Cortex of kidney (tissue), 1 donor: ENCODE measurements at places on chromosomes 12 and 14.

- no peak for DNase-seq
Observed at GRCh38 chr14:94051115-94051514, 25.0 kb downstream of the OTUB2 start.

DNA sequence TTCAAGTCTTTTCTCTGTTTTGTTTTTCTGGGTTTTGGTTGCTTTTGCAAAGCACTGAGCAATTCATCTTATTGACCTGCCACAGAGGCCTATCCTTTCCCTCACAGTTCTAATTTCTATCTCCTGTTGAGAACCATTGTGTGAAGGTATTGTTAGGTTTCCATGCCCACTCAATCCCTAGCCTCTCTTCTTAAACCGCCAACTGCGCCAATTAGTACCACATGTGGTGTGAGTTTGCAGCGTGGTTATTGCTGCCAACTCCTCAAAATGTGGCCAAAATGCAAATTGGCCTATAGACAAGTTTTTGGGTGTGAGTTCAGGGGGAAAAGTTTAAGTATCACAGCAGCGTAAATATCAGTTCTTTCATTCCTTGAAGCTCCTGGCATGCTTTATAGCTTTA lies 232.6 kb downstream of the FLRT2 start:
- DNase-seq: no peak

GRCh38 chr14:105182296-105183020 lies 1.3 kb upstream of the NUDT14 start:
- DNase-seq: no peak

GRCh38 chr14:99093532-99094517 lies 178.2 kb downstream of the BCL11B start:
- no peak for DNase-seq

- DNase-seq: no peak
Observed at GRCh38 chr12:105585107-105585506, 254.6 kb downstream of the C12orf75 start.

- no peak for DNase-seq
Observed at GRCh38 chr12:32989705-32990104, 93.1 kb upstream of the PKP2 start.

DNA sequence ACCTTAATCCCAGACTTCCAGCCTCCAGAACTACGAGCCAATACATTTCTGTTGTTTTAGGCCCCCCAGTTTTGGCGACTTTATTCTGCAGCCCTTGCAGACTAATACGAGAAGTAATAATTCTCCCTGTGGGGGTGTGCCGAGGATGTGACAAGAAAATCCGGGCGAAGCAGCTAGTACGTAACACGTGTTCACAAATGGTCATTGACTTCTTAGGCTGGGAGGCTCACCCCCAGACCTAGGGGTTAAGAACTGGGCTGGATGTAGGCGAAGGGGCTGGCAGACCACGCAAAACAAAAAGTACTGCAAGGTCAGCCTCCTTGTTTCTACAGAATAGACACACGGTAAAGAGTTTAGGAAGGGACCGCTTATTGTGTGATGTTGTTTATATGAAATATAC lies 69.8 kb upstream of the ESRRB start:
- no peak for DNase-seq

- DNase-seq: no peak
Observed at GRCh38 chr12:55934773-55935172, 3.8 kb downstream of the DGKA start.

GRCh38 chr12:98893126-98893674 lies 248.1 kb downstream of the APAF1 start:
- DNase-seq: no peak

DNA sequence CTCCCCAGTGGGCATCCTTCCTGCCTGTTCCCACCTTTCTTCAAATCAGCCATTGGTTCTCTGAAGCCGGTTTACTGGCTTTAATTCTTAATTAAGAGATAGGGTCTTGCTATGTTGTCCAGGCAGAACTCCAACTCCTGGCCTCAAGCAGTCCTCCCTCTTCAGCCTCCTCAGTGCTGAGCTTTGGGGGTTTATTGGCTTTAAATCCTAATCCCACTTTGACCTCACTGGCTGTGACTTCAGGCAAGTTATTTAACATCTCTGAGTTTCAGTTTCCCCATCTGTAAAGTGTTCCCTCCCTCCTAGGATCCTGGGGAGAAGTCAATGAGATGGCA lies 2.1 kb upstream of the TRMT61A start:
- DNase-seq: no peak

DNA sequence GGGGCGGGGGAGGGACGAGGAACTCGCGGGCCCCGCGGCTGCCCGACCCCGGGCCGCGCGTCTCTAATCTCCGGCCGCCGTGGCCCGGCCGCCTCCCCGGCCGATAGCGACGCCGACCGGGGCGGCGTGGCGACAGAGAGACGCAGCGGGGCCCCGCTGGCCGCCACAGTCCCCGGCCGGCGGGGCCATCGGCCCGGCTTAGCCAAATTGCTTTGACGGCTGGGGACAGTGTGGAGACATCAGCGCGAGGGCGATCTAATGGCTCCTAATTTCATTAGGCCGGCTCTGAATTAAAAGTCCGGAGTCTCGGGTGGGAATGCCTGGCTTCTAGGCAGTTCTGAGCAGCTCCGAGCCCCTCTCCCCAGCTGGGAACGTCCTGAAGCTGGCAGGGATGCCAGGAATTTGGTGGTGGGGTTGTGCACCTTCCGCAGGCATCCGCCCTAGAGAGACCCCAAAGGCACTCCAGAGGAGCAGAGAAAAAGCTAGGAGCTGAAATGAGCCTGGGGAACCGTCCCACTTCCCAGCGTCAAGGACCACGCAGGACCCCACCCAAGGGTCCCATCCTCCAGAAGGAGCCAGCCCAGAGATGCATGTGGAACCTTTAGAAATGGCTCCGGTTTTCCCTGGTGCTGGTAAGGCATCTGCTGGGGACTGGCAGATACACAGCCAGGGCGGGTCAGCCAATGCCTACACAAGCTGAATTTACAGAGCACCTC lies 9.6 kb downstream of the TBX5 start:
- no peak for DNase-seq

DNA sequence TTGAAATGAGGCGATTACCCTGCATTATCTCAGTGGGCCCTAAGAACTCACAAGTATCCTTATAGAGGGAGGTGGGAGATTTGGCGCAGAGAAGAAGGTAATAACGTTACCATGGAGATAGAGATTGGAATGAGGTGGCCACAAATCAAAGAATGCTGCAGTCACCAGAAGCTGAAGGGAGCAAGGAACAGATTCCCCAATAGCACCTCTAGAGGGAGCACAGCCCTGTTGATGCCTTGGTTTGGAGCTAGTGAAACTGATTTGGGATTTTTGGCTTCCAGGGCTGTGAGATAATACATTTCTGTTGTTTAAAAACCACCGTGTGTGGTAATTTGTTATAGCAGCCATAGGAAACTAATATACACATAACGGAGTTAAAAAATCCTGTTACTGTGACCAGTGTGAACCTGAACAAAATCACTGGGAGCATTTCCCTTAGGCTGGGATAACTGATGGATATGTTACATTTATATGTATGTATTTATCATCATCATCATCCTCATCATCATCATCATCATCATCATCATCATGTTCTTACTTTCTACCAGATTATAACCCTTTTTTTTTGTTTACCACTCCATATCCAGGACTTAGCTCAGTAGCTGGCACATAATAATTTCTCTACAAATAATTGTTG lies 100.3 kb downstream of the LIN7A start:
- no peak for DNase-seq

DNA sequence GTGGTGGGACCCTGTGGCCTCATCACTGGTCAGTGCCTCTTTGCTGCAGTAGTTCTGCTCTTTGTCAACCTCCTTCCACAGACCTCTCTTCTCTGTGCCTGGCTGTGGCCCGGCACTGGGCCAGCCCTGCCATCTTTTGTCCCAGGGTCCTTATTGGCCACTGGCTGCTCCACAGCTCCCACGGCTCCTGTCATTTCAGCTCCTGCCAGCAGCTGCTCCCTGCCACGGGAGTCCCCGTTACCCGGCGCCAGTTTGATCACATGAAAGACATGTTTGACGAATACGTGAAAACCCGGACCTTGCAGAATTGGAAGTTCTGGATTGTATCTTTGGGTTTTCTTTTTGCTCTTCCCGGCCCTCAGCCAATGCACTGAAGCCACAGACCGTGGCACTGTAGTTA lies 35.4 kb downstream of the IL31 start:
- no peak for DNase-seq

DNA sequence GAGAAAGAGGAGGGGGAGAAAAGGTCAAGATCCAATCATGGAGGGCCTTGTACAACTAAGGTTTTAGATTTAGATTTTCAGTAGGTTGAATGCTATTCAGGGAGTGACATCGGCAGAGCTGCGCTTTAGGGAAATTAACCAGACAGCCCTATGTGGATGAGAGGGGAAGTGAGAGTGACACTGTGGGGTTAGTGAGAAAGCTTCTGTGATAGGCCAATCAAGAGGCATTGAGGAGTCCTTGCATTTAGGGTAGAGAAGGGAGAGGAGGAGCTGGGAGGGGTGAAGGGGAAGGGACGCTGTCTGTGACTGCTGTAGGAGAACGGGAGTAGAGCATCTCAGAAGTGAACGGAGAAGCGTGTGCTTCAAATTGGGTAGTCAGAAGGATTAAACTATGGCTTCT lies 3.4 kb downstream of the HSD17B6 start:
- no peak for DNase-seq

DNA sequence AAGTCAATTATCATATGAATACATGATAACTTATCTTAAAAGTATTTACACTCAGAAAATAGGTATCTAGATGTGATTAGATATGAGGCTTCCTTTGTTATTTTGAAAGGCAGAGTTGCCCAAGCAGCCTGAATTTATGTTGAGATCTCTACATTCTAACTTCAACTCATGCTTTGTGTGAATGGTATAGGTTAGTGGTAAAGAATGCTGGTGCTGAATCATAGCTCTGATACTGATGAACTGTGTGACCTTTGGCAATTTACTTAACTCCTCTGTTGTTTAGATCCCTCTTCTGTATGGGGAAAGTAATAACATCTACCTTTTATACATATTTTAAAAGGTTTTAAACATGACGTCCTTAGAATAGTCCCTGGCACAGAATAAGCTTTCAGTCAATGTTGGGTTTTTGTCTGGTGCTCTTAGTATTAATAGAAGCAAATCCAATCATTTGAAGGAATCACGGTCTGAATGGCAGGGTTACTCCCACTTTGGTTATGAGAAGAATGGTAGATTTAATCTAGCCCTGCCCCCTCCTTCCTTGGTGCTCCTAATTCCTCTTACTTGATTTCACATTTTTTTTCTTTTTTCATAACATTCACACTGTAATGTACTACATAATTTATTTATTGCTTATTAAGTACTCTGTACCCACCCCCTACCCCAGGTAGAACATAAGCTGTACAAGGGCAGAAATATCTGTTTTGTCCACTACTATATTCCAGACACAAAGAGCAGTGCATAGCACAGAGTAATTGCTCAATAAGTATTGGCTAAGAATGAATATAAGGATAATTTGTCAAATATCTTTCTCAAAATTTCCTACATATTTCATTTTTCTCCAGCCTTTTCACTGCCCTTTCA lies 203.3 kb upstream of the KRR1 start:
- DNase-seq: no peak

GRCh38 chr12:61915420-61915819 lies 344.8 kb upstream of the USP15 start:
- no peak for DNase-seq

- DNase-seq: no peak
Observed at GRCh38 chr12:95473231-95473883, 595 bp upstream of the METAP2 start.

DNA sequence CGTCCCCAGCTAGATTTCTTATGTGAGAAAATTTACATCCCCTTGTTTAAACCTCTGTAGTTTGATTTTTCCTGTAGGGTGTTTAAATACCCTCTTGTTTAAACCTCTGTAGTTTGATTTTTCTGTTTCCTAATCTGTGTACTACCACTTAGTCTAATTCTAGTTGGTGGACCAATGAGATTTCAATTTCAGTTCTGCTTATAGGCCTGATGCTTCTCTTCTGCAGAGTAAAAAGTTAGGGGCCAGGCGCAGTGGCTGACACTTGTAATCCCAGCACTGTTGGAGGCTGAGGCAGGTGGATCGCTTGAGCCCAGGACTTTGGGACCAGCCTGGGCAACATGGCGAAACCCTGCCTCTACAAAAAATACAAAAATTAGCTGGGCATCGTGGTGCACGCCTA lies 11.5 kb downstream of the UBC start:
- DNase-seq: no peak

DNA sequence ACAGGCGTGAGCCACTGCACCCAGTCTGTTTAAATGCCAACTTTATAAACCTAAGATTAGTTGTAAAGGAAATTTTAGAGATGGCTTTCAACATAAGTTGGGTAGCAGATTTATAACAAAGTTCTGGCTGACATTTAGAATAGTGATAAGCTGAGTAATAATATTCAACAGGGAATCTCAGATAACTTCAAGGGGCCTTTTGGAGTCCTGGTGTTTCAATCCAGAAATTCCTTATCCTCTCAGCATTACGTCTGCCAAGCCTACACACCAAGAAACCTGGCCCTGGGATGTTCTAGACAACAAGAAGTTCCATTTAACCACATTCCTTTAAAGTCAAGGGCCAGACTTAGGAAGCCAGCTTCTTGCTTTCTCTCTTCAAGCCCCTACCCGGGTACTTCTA lies 59.5 kb upstream of the DYRK2 start:
- no peak for DNase-seq

- DNase-seq: no peak
Observed at GRCh38 chr12:40226705-40227104, 1.9 kb downstream of the LRRK2 start.

DNA sequence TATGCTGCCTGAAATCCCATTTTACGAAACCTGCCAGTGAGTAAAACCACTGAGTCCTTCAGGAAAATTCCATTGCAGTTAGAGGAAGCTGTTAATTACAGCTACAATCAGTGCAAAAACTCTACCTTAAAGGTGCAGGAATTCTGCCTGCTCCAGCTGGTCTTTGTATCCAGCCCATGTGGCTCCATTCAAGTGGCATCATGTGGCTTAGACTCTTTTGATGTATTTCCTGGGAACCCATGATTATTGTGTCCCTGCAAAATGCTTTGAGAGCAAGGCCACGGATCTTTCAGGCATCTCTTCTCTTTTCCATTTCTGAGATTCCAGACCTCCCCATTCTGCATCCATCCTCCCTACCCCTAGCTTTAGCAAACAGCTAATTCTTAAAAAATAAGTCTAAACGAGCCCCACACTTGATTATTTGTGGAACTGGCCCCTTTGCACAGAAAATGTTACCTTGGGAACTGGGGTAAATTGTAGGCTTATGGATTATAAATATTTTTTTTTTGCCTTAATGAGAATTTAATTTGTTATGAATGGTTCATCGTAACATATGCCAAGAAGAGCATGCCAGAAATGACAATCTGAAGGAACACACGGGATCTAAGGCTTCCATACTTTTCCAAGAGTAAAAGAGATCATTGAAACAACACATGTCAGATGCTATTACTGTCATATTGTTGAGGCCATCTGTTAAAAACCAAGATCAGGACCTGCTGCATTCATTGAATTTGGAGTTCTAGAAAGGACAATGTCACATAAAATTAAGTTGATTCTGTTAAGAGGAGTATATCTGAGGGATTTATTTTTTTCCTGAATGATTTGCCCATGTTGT lies 144.6 kb downstream of the TPH2 start:
- DNase-seq: no peak
